ENCODE measurements at places on chromosomes 1 and 21.

GRCh38 chr1:165531021-165531420, 12.8 kb upstream of the LRRC52 start:
- no peak for DNase-seq

DNA sequence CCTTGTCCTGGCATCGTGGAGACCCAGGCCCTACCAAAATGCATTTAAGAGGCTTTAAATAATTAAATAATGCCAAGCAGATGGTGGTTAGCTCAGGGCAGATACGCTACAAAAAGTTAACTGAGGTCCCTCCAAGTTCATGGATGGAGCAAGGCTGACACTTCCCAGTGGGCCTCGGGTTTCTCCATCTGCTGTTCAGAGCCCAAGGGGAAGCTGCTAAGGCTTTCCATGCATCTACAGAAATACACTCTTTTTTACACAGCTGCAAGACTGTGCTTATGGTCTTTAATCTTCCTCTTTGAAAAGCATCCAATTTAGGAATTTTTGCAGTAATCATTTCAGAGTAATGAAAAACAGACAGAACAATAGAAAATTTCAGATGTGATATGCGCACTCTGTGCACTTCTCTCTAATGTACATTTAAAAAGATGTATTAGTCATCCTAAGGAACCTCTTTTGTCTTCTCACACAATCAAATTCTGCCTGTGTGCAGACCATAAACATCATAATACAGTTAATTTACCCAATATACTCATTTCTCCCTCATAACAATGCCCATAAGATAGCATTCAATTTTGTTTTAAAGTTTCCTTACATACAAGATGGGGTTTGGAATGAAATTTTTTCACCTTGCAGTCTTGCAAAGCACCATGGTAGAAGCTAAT, 173.2 kb upstream of the ATP1B1 start:
- DNase-seq: no peak

DNA sequence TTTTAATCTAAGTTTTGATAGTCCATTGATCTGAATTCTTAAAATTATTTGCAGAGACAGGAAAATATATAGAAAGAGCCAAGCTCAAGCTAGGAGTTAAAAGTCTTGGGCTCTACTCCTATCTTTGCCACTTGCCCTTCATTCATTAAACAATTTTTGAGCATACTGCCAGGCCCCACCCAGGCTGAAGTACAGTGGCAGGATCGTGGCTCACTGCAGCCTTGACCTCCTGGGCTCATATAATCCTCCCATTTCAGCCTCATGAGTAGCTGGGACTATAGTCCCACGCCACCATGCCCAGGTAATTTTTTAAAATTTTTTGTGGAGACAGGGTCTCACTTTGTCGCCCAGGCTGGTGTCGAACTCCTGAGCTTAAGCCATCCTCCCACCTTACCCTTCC, 8.2 kb downstream of the TRMT13 start:
- no peak for DNase-seq

- DNase-seq: no peak
These were observed 850.2 kb upstream of the ADAMTS5 start for GRCh38 chr21:27817074-27817473.

DNA sequence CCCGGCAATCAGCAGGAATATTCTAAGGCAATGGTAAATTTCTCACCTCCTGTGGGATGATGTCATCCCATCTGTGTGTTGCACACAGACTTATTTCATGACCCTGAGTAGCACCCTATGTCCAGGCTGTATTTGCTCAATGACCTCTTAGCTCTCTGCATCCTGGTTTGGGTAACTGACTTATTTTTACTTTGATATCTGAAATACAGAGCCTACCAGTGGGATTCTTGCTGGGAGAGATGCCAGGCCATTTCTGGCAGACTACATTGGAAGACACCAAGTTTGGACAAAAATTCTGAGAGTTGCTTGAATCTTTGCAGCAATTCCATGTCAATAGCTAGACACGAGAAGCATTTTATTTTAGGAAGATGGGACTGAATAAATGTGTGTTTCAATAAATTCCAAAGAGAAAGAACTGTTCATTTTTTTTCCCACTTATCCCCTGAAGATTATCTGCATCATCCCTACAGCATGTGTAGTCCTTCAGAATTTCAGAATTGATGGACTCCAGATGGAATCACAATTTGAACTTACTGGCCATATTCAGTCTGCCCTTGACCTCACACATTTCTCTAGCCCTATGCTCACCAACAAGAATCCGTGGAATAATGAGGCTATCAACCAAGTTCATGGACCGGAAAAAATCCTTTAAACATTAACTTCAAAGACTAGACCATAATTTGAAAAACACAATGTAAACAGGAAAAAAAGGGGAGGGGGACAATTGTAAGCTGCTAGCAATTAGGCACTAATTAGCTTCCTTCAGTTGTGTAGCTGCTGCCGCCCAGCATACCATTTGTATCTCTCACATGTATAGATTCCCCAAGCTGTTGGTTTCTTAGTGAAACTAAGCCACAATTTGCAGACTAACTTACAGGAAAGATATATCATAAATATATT, 226.5 kb downstream of the HMCN1 start:
- DNase-seq: no peak

GRCh38 chr1:7784492-7785071, 491 bp downstream of the PER3 start:
- DNase-seq: no peak

- no peak for DNase-seq
These were observed 30.3 kb downstream of the PTPRC start for GRCh38 chr1:198669023-198669698.

DNA sequence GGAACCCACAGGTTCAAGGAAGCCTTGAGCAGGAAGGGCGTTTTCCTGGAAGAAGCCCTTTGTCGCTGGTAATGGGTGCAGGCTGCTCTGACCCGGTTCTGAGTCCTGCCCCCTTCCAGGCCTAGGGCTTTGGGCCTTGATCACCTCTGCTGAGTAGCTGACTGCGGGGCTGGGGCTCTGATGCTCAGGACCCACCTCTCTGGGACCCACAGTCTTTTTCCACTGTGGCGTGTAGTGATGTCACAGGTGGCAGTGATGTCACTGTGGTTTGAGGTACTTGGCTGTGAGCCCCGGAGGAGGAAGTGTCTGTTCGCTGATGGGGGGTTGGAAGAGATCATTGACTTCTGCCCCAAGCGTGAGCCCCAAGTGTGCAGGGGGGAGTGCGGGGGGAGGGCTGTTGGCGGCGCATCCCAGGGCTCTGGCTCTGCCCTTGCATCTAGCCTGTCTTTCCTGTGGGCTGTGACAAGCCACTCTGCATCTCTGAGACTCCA, 6.9 kb downstream of the TNFRSF1B start:
- DNase-seq: peak; percentile 36

- DNase-seq: no peak
These were observed 13.7 kb downstream of the PPP1R12B start for GRCh38 chr1:202362212-202362611.

DNA sequence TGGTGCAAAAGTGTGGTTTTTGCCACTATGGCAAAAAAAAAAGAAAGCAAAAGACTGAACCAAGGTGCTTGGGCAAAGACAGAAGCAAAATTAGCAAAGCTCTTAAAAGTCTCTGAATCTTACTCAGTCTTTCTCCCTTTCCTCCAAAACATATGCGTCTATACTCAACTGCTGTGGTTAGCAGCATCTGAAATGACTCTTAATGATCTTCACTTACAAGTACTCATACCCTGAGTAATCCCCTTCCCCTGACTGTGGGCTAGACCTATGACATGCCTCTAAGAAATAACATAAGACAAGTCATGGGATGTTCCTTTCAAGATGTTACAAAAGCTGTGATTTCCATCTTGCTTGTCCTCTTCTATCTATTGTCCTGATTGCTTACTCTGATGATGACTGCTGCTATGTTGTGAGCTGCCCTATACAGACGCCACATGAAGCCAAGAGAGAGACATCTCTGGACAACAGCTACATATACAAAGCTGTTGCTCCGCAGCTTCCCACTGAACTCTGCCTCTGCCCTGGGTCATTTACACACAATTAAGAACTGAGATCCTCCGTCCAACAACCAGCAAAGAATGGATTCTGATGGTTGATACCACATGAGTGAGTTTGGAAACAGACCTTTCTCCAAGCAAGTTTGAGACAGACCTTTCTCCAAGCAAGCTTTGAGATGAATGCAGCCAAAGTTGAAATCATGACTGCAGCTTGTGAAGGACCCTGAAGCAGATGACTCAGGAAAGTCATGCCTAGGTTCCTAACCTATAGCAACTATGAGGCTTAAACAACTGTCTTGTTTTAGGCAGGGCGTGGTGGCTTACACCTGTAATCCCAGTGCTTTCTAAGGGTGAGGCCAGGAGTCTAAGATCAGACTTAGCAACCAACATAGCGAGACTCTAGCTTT, 55.2 kb downstream of the PUM1 start:
- DNase-seq: peak; percentile 32

DNA sequence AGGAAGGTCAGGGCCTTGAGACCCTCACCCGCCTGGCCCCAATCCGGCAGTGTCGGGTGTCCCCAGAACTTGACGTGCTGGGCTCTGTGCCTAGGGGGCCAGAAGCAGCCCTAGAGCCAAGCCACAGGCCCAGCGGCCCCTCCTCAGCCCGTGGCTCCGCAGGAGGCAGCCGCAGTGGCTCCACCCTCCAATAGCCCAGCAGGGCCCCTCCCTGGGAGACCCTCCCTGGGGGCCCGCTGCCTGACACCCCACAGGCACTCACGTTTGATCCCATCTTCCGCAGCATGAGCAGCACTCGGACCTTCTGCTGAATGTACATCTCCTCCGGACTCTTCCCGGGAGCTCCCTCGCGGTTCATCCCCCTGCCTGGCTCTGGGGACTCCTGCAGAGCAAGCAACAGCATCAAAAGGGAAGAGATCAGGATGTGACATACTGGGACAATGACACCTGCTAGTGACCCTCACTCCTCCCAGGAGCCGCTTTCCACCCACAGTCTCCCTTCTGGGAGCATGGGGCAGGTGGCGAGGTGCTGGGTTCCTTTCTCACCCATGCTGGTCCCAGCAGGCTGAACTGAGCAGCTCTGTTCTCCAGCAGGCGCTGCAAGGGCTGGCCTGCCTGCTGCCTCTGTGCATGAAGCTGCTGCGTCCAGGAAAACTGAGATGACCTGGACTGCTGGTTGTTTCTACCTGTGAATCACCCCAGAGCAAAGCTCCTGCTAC, 38.2 kb downstream of the CTNNBIP1 start:
- DNase-seq: no peak

- peak; percentile 23 for DNase-seq
These were observed 771 bp downstream of the EIF4G3 start for GRCh38 chr1:21175670-21176581.

- DNase-seq: no peak
These were observed 16.4 kb downstream of the ATP1A2 start for GRCh38 chr1:160131803-160132565.

DNA sequence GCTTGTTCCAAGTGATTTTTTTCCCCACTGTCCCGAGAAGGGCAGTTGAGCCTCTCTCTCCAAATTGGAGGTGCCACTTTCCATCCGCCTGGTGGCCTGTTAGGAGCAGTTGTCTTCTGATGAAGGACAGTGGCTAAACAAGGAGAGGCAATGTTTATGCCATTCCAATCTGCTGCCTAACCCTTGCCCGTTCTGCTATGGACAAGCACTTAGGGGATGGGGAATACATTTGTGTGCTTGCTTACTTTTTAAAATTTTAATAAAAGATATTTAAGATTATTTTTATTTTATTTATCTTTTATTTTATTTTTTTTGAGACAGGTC, 12.0 kb downstream of the COQ8A start:
- no peak for DNase-seq

DNA sequence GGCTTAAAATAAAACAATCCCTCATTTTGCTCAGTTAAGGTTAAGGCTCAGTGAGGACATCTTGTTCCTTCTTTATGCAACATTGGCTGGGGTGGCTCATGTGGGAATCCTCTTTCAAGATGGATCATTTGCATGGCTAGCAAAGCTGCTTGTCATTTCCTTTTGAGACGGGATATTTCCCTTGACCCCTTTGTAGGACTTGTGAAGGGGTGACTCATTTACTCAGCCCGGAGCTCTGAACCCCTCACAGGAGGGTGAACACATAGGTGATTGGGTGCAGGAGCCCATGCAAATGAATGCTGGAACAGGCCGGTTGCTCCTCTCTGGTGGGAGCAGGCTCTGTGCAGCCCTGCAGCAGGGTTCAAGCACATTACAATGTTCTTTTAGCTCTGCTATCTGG, 15.8 kb upstream of the C8A start:
- no peak for DNase-seq

- DNase-seq: no peak
These were observed 7.1 kb downstream of the FOXO6 start for GRCh38 chr1:41368366-41368765.

DNA sequence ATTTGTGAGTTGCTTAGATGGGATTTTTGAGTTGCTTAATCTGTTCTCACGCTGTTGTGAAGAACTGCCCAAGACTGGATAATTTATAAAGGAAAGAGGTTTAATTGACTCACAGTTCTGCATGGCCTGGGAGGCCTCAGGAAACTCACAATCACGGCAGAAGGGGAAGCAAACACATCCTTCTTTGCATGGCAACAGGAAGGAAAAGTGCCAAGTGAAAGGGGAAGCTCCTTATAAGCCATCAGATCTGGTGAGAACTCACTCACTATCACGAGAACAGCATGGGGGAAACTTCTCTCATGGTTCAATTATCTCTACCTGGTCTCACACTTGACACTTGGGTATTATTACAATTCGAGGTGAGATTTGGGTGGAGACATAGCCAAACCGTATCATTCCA, 10.3 kb downstream of the CLIC6 start:
- no peak for DNase-seq
